ENCODE measurements at places on chromosomes 2 and 18.

- no peak for DNase-seq
These were observed 117.0 kb upstream of the TWIST2 start for GRCh38 chr2:238730881-238731280.

- DNase-seq: no peak
These were observed 120.9 kb upstream of the CDH19 start for GRCh38 chr18:66724664-66725356.

DNA sequence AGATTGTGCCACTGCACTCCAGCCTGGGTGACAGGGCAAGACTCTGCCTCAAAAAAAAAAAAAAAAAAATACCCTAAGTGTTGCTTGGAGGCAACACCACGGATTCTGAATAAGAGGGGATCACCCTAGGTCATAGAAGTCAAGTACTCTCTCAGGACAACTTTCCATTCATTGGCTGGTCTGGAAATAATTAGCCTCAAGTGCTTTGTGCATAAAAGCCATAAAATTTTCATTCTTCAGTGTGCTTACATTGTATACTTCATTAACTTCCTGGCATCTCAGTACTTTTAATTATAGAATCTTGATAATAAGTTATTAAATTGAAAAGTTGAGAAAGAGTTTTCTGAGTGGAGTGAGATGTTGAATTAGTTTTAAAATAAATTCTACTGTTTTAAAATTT, 876.1 kb upstream of the FAM98A start:
- DNase-seq: no peak

GRCh38 chr2:168993538-168993937, 37.6 kb downstream of the ABCB11 start:
- no peak for DNase-seq

DNA sequence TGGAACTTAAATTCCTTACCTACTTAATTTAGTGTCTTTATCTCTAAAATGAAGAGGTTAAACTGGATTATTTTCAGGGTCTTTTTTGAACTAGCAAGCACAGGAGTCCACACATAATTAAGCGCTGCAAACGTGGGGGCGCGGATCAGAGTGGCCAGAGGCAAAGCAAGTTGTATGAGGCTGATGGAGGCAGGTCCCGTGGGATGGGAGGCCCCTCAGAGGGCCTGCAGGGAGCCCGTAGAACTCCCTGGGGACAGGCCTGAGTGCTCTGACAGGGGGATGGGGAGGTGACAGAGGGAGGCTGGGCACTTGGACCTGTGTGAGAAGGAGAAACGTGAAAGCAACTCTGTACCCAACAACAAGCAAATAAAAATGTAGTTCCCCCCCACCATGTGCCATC, 177.8 kb downstream of the ACKR3 start:
- no peak for DNase-seq

- DNase-seq: no peak
These were observed at the start of gene MYOM1 for GRCh38 chr18:3219631-3220335. MYOM1 (minus strand) TSS chr18:3219968; CDS start chr18:3215223, 4,745 bp downstream.

- DNase-seq: no peak
These were observed 32.5 kb upstream of the ACAA2 start for GRCh38 chr18:49845629-49846360.

GRCh38 chr2:241853651-241854341, 4.9 kb downstream of the PDCD1 start:
- no peak for DNase-seq

DNA sequence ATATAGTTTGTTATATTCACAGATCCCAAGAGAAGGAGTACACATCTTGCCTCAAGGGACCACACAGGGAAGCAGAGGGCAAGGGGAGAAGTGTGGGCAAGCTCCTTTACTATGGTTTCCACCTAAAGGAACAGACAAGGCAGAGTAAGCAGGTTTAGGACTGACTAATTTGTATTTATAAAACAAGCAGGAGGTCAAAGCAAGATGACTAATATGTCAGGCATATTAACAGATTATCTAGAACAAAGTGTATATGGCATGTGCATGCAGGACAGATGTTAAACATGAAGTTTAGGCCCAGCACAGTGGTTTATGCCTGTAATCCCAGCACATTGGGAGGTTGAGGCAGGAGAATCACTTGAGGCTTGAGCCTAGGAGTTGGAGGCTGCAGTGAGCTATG, 3.7 kb upstream of the LRP2 start:
- no peak for DNase-seq

DNA sequence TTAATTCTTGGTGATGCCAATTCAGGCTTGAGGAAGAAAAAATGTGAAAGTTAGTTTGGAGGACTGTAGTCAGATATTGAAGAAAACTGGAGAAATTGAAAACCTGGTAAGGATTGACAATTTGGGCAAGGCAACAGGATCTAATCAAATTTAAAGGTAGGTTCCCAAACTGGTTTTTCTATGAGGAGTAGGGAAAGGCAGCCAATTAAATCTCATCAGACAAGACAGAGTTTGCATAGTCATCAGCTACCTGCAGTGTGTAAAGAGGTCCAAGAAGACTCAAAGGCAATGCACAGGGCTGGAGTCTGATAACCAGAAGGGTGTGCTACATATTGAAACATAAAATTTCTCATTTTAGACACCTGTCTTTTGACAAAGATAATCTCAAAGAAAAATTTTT, 16.0 kb upstream of the CAB39 start:
- no peak for DNase-seq

GRCh38 chr2:149313512-149313972, 16.8 kb upstream of the LYPD6 start:
- no peak for DNase-seq

- no peak for DNase-seq
These were observed 7.4 kb downstream of the ZAP70 start for GRCh38 chr2:97720746-97721145.

DNA sequence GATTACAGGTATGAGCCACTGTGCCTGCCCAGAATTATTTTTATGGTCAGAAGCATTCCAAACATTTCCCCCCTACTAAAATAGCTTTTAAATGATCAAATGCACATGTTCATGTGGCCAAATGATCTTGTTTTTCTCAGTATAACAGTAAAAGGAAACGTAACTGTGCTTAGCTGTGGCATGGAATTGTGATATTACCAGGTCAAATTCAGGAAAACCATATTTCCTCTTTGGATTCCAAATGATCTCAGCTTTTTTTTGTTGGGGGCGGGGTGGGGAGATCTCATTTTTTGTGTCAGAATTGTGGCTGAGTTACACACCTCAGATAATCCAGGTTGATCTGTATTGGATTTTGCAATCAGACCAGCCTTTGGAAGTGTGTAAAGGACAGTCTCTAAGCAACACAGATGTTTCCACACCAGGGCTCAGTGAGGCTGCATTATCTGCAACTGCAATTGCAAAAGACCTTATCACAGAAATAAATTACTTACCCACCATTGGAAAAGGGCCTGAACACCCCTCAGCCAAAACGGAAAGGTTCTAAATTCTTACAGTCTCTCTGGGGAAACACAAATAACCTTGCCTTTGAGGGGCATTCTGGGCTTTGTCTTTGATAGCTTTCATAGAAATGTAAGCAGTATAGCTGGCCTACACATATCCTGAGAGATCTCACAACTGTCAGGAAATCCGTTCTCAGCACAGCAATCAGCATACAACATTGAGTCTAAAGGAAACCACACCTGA, 8.4 kb downstream of the CASP10 start:
- no peak for DNase-seq

DNA sequence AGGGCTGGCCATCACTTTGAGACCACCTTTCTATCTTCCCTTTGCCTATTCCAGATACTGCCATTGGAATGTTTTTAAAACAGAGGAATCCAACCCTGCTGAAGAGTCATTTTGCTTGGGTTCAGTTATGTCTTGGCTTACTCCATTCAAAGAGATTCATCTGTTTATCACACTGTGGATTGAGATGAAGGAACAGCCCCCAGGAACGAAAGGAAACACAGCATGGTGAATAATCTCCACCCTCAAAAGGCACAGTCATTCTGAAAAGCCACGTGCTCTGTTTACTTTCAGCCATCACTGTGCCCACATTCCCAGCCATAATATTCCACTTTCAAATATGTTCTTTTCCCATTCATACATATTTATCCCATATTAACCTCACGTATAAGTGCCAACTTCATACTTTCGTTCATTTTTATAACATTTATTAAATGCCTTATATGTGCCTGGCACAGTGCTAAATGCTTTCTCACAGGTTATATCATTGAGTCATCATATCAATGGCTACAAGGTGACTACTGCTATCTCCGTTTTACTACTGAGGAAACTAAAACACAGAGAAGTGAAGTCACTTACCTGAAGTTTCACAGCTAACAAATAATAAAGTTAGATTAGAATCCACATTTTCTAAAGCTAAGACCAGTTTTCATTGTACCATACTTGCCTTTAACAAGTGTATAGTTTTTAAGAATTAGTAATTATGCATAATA, 143.6 kb downstream of the OSR1 start:
- DNase-seq: no peak

- DNase-seq: no peak
These were observed 109.0 kb downstream of the SETBP1 start for GRCh38 chr18:44789710-44790109.

GRCh38 chr2:159960414-159960813, 102.0 kb downstream of the PLA2R1 start:
- no peak for DNase-seq

DNA sequence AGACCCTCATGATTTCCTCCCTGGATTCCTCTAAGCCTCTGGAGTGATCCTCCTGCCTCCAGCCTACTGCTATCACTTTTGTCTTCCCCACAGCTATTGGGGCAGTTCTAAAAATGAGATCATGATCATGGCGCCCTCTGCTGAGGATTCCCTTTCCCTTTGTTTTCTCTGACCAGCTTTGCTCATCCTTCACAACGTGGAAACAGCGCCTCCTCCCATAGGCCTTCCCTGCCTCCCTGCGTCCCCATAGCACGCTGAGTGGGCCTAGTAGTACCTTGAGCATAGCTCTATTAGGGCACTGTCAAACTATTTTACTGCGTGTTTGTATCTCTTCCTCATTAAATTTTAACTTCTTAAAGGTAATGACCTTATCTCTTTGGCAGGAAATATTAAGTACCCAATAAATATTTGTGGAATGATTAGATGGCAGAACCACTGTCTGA, 207.0 kb upstream of the FANCL start:
- no peak for DNase-seq

- no peak for DNase-seq
These were observed 125.0 kb upstream of the WDSUB1 start for GRCh38 chr2:159411460-159411859.

DNA sequence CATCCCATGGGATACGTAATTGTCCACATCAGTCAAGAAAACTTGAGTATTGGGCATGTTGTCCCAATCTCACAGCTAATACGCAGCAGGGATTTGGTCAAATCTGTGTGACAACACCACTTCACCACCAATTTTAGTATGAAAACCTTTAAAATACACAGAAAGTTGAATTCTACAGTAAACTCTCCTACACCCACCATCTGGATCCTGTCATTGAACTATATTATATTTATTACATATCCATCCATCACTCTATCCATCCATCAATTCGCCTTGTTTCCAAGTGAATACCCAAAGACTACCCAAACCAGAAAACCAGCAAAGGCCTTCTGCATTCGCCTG, 846 bp upstream of the FKBP7 start:
- no peak for DNase-seq

DNA sequence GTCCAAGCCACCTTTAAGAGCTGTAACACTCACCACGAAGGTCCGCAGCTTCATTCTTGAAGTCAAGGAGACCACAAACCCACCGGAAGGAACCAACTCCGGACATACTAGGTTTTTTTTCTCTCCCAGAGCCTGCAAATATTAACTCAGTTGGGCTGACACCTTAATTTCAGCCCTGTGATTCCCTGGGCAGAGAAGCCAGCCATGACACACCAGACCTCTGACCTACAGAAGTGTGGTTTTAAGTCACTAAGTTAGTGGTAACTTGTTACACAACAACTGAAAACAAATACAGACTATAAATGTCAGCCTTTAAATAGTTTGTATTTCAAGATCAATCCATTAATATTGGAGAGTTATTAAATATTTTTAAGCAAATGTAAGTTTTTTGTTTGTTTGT, 855.1 kb downstream of the TMEM182 start:
- no peak for DNase-seq

GRCh38 chr2:130778781-130779180, 23.4 kb downstream of the AMER3 start:
- DNase-seq: no peak

DNA sequence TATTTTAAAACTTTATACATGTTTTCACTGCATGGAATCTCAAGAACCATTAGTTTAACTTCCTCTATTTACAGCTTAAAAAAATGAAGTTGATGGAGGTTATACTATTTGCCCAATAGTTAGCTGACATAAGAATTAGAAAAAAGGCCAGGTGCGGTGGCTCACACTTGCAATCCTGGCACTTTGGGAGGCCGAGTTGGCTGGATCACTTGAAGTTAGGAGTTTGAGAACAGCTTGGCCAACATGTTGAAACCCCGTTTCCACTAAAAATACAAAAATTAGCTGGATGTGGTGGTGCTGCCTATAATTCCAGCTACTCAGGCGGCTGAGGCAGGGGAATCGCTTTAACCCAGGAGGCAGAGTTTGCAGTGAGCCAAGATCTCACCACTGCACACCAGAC, 125.1 kb upstream of the CDH19 start:
- DNase-seq: no peak

- DNase-seq: no peak
These were observed 8.1 kb upstream of the MLPH start for GRCh38 chr2:237478979-237479378.

DNA sequence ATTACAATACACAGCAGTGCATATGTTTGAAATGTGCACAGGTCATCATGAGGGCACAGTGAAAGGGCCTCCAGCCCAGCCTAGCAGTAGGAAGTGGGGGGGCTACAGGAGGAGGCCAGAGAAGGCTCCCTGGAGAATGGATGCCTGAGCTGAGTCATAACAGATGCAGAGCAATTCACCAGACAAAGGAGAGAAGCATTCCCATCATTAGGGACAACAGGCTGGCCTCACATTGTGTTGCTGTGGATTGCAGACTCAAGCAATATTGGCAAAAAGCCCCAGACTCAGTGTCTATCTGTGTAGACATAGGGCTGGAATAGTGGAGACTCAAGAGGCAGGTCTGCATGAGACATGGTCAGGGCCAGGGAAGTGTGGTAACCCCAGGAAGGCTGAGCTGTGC, 329.9 kb downstream of the DLGAP1 start:
- DNase-seq: no peak

DNA sequence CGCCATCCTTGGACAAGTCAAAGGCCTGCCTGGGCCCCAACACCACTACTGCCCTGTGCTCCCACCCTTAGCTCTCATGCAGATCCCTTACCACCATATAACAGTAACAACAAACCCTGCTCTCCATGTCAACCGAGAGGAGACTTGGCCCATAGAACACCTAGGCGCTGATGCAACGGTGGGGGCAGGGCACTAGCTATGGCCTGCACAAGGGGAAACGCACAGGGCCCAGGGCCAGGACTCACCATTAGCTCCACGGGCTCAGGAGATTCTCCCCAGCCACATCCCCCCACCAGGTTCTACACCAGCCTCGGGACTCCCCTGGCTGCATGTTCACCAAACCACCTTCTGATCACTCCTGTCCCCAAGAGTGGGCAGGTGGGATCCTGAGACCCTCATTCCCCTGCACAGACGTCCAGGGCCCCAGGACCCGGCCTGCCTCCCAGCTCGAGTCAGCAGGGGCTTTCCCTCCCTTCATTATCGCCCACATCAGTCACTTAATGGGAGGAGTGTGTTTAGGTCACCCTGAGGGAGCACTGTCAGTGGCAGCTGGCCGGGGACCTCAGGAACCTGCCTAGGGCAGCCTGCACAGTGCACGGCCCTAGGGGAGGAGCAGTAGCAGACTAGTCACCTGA, 29.3 kb downstream of the ANKMY1 start:
- DNase-seq: no peak
